ENCODE measurements at places on chromosomes 4 and X.

- DNase-seq, result no peak
Observed at GRCh38 chr4:159268607-159269006, 165.7 kb downstream of the RAPGEF2 start.

DNA sequence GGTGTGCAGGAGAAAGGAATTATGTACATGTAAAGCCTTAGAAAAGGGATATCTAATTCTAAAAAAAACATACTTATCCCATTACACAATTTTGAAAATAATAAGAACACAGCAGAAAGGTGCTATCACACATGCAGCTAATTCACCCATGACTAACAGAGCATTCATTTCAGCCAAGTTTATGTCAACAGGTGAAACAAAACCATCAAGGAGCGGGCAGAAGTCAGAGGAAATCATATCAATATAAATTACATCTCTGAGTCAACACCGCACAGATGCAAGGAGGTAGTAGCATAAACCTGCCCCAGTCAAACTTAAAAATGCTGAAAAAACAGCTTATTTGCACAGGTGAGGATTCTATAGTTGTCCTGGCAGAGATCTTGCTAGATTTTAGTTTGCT, 197.9 kb downstream of the PRDM5 start:
- DNase-seq, result no peak

- DNase-seq, result no peak
Observed at GRCh38 chr4:147901916-147902315, 170.0 kb downstream of the ARHGAP10 start.

DNA sequence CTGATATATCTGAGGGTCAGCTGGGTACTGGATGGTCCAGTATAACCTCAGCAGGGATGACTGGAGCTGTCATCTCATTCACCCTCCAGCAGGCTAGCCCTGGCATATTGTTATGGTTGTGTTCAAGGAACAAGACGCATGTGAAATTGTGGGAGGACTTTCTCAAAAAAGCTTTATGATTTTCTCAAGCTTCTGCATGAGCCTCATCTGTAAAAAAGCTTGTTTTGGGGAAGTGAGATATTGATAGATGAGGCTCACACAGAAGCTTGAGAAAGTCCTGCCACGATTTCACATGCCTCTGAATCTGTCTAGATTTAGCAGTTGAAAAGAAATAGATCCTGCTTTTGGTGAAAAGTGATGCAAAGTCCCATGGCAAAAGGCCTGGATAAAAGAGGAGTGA, 93.4 kb downstream of the SPCS3 start:
- no peak for DNase-seq

DNA sequence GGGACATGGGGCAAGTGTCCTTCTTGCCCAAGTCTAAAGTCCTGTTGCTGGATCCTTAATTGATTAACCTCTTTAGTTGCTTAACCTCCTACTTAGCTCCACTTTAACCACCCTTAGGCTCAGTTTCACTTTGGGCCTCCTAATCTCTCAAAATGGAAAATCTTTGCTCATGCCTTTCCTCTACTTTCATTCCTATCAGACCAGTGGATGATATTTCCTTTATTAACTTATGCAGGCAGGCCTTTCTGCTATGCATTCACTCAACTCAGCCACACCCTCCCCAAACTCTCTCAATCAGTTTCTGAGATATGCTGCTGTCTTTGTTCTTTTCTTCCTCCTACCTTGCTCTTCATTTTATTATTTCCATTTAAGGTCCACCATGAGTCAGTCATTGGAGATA, 14.4 kb upstream of the ARSJ start:
- no peak for DNase-seq

DNA sequence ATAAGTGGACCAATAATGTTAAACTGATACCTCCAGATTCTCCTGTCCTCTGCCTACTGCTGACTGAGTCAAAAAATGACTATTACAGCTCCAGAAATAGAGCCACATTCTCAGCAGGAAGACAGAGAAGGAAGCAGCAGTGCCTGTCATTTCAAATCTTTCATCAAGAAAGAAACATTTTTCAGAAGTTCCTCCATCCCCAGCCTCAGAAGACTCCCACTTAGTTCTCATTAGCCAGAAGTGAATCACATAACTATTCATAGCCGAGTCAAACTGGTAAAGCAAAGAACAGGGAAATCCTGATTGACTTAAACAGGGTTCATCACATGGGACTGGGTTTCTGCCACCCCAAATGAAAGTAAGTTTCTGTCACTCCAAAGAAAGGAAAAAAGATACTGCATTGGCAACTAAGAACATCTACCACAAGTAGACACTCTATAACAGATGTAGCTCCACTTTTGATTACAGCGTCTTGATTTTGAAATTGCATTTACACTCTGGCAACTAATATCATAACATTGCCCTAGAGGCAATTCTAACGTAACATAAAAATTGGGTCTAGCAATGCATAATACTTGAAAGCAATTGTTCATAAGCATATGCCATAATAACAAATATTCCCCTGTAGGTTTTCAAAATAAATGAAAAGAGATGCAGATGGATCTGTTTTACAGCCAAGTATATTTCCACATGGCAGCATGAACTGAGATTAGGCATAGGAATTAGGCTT, 599.8 kb downstream of the GALNTL6 start:
- no peak for DNase-seq

DNA sequence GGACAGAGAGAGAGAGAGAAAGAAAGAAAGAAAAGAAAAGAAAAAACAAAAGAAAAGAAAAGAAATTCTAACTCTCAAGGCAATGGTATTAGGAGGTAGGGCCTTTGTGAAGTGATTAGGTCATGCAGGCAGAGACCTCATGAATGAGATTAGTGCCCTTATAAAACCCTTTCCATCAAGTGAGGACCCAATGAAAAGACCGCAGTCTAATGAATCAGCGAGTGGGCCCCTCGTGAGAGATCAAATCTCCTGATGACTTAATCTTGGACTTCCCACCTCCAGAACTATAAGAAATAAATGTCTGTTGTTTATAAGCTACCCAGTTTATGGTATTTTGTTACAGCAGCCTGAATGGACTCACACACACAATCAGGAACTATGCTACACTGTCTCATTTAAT, 16.9 kb downstream of the AASDH start:
- DNase-seq, result no peak

DNA sequence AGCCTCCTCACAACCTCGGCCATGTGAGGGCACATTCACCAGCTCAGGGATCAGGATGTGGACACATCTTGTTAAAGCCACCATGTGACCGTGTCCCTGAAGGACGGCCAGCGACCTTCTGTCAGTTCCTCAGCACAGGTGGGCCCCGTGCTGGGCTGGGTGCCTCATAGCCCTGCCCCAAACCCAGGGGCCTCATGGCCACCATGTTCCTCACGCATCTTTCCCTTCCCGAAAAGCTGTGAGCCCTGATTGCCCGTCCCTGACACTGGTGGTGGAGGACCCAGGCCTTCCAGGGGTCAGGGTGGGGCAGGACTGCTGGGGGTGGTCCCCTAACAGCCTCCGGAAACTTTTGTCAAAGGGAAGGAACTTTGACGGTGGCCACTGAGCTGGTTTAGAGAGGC, 60.1 kb upstream of the ADRA2C start:
- no peak for DNase-seq

DNA sequence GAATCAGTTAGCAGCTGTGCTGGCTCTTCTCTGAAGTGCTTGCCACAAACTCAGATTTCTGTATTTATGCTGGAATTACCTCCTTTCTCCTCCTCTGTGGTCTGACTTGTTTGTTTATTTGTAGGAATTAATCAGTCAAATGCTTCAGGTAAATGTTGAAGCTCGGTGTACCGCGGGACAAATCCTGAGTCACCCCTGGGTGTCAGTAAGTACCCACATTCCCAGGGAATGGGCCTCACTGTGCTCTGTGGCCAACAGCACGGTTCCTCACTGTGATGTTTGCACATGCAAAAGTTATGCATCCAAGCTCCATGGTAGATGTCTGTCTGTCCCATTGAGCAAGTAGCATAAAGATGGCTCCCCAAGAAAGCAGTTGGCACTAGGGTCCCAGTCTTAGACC, 169.9 kb downstream of the DCLK2 start:
- no peak for DNase-seq

DNA sequence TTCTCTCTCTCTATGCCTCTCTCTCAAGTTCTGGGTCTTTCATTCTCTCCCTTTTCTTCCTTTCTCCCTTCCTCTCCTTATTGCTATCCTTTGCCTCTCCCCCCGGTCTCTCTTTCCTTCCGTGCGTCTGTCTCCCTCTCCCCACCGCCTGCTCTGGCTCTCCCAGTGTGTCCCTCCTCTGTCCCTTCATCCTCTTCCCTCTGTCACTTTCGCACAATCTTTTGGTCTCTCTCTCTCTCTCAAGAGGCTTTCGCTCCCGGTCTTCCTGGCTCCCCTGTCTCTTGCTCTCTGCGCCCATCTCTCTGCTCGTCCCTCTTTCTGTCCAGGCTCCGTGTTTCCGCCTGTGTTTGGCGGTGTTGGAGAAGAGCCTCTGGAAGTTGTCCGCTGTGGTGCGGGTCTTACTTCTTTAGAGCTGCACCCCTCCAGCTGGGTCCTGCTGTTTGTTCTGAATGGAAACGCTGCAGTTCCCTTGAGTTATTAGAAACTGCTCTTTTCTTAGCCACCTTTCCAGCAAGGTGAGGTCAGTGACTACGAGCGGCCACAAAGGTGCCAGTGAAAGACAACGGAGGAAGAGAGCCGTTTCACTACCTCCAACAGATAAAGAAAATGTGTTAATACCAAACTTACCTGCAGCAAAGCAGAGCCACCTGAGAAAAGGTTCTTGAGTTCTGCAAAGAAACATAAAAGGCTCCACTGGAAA, 1.1 kb downstream of the BMPR1B start:
- no peak for DNase-seq

- DNase-seq, result no peak
Observed at GRCh38 chrX:13082206-13083065, 38.0 kb upstream of the FAM9C start.

- no peak for DNase-seq
Observed at GRCh38 chr4:110292994-110293744, 94.8 kb upstream of the ELOVL6 start.

- no peak for DNase-seq
Observed at GRCh38 chr4:174554231-174554728, 32.0 kb upstream of the HPGD start.

DNA sequence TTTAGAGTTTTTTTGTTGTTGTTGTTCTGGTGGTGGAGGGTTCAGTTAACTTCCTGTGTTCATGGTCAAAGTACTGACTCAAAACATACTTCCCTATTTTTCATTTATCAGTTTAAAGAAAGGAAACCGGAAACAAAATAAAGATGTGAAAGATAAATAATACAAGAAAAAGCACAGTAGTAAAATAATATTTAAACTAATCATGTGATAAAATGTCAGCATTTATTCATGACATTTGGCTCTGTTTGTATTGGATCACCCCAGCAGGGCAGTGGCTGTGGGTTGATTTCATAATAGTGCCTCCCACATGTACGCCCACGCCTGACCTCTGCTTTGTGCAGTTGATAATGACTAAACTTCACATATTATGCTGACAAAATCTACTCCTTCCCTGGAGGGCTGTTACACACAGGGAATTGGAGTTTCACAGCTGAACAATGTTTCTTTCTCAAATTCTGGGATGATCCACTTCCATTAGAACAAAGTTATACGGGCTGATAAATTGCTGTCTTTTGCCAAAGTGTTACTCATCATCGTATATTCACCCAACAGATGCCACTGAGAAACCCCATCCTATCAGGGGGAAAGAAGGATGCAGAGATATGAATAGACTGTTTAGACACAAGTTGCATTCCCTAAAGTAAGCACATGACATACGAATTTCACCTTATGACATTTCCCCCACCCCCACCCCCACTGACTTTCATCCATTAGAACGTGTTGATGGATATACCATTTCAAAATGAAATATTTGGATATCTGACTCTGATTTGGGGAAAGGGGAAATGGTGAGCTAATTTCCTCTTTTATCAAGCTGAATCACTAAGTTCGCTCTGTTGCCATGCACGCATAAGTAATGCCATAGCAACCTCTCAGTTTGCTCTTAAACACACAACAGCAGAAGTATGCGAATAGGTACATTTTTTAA, 48.3 kb downstream of the AMELX start:
- DNase-seq, result no peak

GRCh38 chr4:145496292-145496691, 14.6 kb downstream of the SMAD1 start:
- DNase-seq, result no peak

DNA sequence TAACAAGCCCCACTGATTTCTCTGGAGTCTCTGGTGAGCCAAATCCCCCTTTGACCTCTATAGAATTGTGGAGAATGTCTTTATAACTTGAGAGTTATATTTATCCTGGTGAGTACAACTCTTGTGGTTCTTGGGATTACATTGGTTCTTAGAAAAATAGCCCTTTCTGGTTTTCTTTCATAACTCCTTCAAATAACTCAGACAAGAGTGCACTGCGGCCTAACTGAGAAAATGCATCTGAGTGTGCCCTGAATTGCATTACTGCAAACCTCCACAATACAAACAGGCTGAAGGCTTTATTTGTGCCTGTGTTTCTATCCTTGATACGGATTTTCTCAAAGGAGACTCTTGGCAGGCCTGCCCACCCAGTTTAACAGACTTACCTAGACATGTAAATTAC, 2.7 kb downstream of the BEX3 start:
- DNase-seq, result no peak

DNA sequence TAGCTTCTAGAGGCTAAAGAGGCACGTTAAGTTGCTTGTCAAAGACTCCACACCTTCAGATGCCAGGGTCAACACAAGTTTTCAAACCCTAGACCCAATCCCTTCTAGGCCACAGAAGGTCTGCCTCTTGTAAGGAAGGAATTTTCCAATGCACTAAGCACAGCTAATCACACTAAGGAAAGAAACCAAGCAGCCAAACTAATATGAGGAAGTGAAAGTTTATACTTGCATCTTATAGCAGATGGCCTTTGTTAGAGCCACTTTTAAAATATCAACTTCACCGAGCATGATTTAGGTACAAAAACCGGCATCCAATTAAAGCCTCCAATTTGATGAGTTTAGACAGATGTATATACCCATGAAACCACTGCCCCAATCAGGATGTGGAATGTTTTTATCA, 9.9 kb downstream of the FHL1 start:
- no peak for DNase-seq

DNA sequence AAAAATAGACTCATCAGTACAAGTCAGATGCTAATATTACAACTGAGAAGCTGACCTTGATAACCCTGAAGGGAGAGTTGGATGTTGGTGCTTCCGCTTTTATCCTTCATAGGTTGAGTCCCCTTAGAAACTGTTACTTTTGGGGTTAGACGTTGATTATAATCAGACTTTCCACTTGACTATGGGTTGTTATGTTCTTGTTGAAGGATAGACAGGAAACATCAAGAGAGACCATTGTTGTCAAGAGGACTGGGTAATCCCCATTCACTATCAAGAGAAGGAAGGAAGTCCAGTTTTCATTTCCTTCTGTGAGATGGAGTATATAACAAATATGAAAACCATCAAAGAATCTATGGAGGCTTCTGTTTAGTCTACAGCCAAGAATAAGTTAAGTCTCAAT, 229.9 kb upstream of the AFF2 start:
- no peak for DNase-seq

DNA sequence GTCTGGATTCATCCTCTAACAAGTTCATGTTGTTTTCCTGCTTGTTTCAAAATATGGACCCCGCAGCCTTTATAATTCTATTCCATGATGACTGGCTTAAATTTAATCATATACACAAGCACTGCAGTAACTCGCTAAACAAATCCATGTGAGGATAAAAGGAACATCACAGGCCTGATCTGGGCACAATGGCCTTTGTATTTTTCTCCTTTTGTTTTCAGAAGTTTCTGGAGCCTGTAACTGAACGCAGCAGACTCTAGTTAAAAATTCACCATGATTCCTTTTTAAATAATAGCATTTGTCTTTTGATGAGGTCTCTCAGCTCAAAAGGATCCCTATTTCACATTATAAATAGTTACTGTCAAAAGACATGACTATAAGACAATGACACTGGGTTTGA, 30.2 kb upstream of the TMEM184C start:
- no peak for DNase-seq

Measured in stimulated activated CD4-positive, alpha-beta T cell treated with anti-CD3 and anti-CD28 coated beads, TNF-alpha, amount 100 ng/mL, for 24 hours (primary cell).